ENCODE measurements at places on chromosomes 1 and 21.

- DNase-seq, result no peak
Measured at GRCh38 chr1:48219803-48220202, 2.7 kb upstream of the SLC5A9 start.

GRCh38 chr1:92901126-92901525 is 60.1 kb downstream of the DIPK1A start:
- no peak for DNase-seq

GRCh38 chr1:169120066-169120465 is 13.6 kb downstream of the ATP1B1 start:
- no peak for DNase-seq

- DNase-seq, result no peak
Measured at GRCh38 chr1:111742938-111743549, 3.8 kb upstream of the INKA2 start.

GRCh38 chr1:176211396-176212165 is 4.5 kb upstream of the COP1 start:
- DNase-seq, result no peak

GRCh38 chr21:35482933-35483662 is 434.0 kb upstream of the RUNX1 start:
- DNase-seq, result no peak

GRCh38 chr1:14780271-14780670 is 181.8 kb downstream of the KAZN start:
- no peak for DNase-seq

GRCh38 chr1:153563991-153564390 is 1.7 kb downstream of the S100A2 start:
- no peak for DNase-seq

- no peak for DNase-seq
Measured at GRCh38 chr1:174491606-174492005, 43.8 kb downstream of the GPR52 start.

DNA sequence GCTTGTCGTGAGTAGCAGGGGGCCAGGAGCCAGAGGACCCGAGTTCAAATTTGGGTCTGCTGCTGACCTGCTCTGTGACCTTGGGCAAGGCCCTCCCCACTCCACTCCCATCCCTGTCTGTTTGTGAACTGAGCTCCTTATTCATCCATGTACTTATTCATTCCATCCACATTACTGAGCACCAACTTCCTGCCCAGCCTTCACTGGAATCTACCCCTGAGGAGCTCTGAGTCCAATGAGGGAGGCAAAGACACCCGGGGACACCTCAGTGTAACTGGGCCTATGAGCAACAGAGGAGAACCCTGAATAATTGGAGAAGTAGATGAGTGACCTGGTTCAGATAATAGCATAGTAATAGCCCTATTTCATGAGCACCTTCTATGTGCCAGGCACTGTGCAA is 8.9 kb downstream of the BSND start:
- peak; percentile 67 for DNase-seq

- no peak for DNase-seq
Measured at GRCh38 chr1:185704181-185704580, 30.0 kb upstream of the HMCN1 start.

DNA sequence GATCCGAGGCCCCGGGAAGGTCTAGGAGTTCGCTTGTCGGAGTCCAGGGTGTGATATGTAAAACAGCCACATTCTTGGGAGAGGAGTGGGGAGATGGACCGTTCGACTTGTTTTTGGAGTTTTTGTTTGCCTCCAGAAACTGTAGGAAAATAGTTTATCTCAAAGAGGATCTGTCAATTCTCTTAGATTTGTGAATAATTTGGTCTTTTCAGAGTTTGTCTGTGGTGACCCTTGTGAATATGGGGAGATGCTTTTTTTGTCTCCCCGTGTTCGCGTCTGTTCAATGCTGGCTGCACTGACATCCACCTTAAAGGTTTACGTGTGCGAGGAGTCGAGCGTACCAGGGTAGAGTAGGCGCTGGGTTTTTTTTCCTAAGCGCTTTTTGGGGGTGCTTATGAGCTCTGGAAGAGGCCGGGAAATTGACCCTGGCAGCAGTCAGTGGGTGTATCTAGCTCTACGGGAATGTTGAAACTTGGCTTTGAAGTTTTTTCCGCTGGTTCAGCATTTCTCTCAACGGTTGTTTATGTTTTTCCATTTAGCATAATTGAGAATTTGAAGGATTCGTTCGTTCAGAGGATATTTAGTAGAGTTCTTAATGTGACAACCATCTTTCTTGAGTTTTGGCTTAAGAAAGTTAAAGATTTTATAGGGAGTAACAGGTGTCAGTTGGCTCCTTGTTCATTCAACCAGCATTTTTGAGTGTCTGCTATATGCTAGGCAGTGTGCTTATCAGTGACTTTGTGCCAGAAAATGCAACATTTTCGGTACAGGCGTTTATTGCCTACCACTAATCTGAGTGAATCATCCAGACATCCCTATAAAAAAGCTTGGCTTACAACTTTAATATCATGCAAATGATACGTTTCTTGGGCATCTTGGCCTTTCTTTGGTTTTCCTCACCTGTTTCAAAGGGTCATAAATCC is 1.2 kb downstream of the SZRD1 start:
- DNase-seq, result no peak

- DNase-seq, result no peak
Measured at GRCh38 chr1:10773851-10774614, 22.4 kb downstream of the CASZ1 start.

- no peak for DNase-seq
Measured at GRCh38 chr1:3706651-3707297, 45.5 kb upstream of the CCDC27 start.

- no peak for DNase-seq
Measured at GRCh38 chr1:224639426-224639975, 23.4 kb downstream of the CNIH3 start.

DNA sequence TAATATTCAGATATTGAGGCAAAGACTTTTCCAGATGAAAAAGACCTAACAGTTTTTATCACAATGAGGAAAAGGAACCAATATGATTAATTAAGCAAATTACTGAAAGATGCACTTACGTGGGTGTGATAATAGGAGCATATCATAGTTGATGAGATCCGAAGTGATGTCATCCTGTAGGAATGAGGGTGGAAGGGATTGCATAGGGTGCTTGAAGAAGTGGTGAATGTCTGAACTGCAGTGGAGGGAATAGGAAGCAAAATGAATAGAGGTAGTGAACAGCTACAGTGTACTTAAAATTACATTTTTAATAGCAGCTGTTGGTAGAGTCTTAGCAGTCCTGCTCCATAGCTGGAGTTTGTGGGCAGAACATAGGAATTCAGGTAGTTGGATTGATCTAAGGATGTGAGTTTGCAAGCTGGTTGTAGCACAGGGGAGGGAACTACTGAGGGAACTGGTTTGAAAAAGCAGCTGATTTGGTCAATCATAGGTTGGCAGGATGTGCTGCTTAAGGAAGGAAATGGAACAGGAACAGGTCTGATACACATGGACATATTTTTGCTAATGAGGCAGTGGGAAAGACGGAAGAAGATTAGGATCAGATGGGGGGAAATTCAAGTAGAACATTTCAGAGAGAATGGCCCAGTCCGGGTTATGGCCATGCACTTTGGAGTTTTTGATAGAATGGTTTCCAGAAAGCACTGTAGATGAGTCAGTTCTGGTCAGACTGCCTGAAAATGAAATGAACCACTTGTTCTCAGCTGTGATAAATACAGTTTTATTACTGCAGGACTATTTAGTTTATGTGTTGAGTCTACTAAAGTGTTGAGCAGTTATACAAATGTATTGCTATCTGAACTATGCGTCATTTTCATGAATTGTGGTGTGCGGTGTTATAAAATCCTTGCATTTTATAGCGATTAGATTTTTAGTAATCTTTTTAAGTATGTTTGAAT is 155.8 kb downstream of the RYR2 start:
- no peak for DNase-seq

DNA sequence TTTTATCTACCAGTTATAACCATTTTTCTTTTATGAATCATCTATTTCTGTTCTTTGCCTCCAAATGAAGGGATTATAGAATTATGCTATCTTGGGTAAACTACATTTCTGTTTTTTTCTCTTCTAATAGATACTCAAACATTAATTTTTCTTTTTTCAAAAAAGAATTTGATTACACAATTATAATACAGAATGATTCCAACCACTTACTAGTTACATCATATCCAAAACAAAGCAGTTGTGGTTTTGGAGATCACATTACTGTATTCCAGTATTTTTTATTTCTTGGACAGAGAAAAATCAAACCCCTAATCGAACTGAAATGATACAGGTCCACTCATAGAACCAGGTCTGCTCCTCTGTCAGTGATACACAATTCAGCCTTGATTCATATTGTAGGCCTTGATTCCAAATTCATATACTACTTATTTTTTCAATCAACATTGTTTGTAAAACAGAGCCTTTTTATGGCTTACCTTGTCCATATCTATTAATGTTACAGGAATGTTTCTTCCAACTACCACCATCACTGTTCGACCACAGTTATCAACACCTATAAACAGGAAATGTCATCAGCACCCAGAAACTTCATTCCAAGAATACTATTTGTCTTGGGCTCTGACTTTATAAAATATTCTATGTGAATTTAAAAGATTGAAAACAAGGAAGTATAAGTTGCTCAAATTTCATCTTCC is 43.2 kb downstream of the GDAP2 start:
- peak; percentile 31 for DNase-seq

DNA sequence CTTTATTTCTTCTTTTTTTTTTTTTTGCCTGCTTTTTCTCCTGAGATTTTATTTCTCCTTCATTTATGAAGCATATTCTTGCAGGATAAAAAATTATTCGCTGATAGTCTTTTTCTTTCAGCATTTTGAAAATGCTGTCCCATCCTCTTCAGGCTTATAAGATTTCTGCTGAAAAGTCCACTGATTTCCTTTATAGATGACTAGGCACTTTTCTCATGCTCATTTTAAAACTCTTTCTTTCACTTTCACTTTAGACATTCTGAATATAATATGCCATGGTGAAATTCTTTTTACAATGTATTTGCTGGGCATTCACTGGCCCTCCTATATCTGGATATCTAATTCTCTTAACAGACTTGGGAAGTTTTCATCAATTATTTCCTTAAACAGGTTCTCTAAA is 25.5 kb upstream of the GTF2B start:
- no peak for DNase-seq

GRCh38 chr1:203491664-203492063 is 2.3 kb upstream of the OPTC start:
- DNase-seq, result no peak

- no peak for DNase-seq
Measured at GRCh38 chr1:178337091-178337706, 159.6 kb downstream of the CLEC20A start.

DNA sequence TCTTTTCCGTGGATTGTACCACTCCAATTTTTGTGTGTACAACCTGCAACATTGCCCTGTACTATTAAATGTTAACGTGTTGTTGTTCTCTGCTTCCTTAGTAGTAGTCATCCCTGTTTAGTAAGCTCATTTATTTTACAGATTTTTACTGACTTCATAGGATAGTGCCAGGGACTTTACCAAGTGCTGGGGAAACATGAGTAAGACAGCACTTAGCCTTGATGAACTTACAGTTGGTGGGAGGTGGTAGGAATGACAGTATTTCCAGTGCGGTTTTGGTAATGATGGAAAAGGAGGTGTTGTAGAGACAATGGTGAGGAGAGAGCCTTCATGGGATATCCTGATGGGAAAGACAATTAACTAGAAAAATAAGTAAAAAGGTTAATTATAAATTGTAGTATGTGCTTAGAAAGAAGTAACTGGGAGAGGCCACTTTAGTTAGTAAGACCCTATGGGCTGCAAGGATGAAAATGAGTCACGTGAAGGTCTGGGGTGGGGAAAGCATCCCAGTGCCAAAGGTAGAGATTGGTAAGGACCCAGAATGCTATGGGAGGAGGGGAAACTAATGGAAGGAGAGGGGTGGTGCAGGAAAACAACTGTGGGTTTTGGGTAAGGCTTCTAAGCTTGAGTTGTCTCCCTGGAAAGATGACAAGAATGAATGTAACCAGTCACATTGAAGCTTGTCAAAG is 1.7 kb downstream of the RLF start:
- no peak for DNase-seq

GRCh38 chr1:170657275-170657853 is 6.6 kb upstream of the PRRX1 start:
- DNase-seq, result no peak

DNA sequence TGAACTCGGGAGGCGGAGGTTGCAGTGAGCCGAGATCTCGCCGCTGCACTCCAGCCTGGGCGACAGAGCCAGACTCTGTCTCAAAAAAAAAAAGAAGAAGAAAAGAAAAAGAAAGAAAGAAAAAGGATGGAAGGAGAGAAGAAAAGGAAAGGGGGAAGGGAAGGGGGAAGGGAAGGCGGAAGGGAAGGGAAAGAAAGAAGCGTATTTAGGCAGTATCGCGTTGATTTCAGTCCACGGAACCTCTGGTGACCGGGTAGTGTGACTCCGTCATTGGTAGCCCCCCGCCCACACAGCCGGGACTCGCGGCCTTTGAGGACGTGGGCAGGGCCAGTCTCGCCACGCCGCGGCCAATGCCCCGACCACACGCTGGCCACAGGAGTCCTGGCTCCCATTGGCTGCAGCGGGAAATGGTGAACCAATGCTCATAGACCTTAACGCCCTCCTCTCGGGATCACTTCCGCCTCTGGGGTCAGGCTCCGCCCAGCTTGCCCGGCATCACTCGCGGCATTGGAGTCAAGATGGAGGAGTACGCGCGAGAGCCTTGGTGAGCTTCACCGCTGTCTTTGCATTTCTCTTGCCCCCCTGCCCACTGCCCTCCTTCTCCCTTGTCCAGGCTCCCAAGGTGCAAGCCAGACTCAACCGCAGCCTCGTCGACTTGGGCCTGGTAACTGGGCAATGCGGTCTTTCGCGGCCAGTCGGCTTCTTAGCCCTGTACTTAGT is at the start of gene TIMM17A:
Gene TIMM17A, plus strand, starts transcription at position 495 of the 720 bp plus-strand sequence. Its CDS starts 24 bp downstream, at position 519.
- DNase-seq, result peak; percentile 92

GRCh38 chr1:41880950-41881885 is 37.5 kb downstream of the HIVEP3 start:
- no peak for DNase-seq

GRCh38 chr1:205528887-205529825 is 24.7 kb downstream of the CDK18 start:
- DNase-seq, result no peak

DNA sequence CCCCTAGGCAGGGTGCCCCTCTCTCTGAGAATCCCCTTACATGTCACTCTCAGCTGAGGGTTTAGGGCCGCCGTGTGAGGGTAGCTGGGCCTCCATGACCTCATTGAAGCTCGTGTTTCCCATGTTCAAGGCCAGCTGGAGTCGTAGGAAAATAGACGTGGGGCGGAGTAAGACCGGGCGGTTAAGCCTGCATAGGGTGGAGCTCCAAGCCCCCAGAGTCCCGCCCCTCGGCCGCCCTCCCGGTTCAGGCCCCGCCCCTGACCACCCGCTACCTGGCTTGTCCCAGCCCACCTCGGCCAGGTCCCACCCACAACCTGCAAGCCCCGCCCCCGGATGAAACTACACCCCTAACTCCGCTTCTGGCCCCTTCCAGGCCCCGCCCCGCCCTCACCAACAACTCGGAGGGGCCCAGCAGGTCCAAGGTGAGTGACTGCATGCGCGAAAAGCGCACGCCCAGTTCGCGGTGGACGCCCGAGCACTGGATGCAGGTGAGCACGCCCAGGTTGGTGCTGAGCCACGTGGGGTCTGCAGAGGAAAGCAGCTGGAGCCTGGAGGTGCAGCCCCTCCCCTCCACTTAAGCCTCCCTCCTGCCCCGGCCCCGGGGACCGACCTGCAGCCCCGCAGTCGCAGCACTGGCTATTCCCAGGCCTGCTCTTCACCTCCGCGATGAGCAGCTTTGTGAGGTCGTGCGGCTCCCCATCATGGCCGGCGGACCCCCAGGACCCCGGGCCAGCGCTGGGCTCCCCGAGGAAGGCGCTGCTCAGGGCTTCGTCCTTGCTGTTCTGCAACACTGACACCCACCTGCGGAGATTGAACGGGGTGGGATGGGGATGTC is 12.2 kb upstream of the TCEA3 start:
- no peak for DNase-seq

- no peak for DNase-seq
Measured at GRCh38 chr1:21955501-21956281, 18.6 kb upstream of the HSPG2 start.
